Stimulated activated naive CD8-positive, alpha-beta T cell treated with anti-CD3 and anti-CD28 coated beads, Interleukin-15, amount 100 ng/mL, for 72 hours (primary cell): ENCODE measurements at places on chromosomes 1 and 21.

GRCh38 chr1:71343686-71344416 lies 263.0 kb upstream of the ZRANB2 start:
- DNase-seq = no peak

DNA sequence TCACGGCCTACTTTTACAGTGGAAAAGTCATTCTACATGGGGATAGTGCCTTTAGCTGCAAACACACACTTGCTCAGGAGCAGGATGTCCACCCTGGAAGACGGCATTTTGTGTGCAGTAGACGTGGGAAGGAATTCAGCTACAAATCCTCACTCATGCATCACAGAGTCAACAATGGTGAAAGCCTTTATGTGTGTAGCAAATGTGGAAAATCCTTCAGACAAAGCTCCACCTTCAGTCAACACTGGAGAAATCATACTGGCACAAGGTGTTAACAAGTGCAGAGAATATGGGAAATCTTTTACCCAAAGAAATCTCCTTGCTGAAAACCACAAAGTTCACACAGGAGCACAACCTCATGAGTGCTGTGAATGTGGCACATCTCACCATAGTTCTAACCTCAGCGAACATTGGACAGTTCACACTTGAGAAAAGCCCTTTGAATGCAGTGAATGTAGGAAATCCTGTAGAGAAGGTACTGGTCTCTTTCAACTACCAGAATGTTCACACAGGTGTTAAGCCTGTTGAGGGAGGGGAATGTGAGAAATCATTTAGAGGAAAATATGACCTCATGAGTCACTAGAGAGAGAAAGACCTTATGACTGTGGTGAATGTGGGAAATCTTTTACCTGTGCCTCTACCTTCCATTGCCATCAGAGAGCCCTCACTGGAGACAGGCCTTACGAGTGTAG lies 101.8 kb downstream of the PTGS2 start:
- DNase-seq = no peak

GRCh38 chr1:153959454-153959853 lies 1.0 kb upstream of the CRTC2 start:
- no peak for DNase-seq

- no peak for DNase-seq
Measured at GRCh38 chr1:25082216-25082899, 149.9 kb downstream of the SYF2 start.

DNA sequence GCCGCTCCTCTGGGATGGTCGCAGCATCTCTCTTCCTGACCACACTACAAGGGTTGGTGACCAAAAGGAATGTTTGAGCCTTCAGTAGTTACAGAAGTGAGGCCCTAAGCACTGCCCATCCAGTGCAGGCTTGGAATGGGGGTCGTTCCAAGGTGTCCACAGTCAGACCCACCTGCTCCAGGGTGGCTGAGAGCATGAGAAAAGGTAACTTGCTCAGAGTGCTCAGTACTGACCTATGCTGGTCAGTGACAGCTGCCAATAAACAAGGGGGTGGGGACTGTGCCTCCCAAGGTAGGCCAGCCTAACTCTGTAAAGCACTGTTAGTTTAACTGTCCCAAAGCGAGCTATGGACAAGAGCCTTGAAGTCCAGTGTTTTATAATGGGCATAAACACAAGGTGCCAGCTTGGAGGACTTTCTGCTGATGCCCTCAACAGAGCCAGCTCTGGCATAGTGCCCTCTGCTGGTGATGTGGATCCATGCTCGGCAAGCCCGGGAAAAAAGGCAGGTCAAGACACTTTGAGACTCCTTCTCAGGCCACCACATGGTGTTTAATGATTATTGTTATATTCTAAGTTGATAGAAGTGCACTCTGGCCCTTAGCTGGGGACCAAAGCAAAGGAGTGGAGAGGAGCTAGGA lies 78.1 kb upstream of the DNAH14 start:
- peak; percentile 62 for DNase-seq

DNA sequence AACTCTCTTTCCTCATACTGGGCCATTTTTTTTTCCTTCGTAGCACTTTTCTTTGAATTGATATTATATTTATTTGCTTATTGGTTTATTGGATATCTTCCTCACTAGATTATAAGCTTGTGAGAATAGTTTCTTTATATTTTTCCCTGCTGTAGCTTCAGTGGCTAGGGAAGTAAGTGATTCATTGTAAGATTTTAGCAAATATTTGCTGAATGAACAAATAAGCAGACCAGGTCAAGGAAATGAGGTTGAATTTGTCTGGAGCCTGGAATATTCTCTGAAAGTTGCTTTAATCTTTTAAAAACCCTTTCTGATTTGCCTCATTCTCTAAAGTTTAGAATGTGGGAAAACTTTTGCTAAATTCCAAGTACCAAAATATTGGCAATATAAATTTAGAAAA lies 80.2 kb downstream of the RABGAP1L start:
- DNase-seq = no peak

- DNase-seq = no peak
Measured at GRCh38 chr1:15329104-15329820, 80.4 kb upstream of the EFHD2 start.

GRCh38 chr21:31268090-31268489 lies 76.0 kb downstream of the TIAM1 start:
- no peak for DNase-seq

DNA sequence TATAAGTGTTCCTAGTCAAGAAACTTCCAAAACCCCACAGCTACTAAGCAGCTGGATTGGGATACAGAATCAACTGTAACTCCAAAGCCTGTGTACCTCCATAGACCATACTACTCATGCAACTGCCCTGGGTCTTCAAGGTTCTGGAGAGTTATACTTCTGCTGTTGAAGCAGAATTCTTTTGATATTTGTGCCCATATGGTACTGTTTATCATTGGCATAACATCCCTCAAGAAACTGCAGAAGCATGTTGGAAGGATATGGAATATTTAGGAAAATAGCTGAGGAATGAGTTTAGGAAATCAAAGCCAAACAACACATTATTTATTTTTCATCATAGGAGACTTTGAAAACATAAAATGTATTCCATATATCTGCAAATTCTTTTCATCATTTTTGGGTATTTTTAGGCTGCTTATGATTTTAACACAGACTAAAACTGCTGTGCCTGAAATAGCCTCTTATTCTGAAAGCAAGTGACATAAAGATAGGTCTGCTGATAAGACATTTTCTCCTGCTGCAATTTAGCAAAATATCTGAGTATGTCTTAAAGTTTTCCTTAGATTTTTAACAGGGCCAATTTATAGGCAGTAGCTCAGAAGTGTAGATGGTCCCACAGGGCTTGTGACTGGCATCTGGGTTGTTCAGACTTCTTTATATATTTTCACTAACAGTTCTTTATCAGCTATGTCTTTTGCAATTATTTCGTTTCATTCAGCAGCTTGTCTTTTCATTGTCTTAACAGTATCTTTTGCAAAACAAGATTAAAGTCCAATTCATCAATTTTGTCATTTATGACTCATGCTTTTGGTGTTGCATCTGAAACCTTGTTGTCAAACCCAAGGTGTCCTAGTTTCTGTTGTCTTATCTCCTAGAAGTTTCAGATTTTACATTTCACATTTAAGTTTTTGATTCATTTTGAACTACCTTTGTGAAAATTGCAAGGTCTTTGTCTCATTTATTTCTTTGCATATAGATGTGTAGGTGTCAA lies 41.1 kb upstream of the ZNF124 start:
- DNase-seq = no peak

- DNase-seq = no peak
Measured at GRCh38 chr1:86470859-86471258, 2.1 kb downstream of the CLCA1 start.

DNA sequence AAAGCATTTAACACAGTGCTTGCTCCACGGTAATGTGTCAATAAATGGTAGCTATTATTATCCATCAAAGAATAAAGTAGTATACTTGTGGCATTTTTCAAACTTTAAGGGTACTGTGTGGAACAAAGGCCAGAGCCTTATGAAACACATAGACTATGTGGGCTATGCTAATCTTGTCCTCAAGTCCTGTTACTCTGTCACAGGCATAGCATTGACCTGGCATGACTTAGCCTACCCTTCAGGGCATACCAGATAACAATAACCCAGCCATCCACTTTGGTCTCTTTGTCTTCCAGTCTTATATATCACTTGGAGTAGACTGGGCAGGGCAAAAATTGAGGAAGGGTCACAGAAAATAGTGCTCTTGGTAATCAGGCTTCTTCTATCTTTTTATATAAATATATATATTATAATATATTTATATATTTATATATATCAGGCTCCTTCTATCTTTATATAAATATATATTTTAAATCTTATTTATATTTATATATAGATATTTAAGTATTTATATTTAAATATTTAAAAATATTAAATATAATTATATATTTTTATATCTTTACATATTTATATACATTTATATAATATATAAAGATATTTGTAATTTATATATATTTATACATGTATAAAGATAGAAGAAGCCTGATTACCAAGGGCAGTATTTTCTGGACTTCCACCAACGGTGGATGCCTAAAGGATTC lies 66.1 kb upstream of the CNN3 start:
- DNase-seq = no peak

- no peak for DNase-seq
Measured at GRCh38 chr21:41974752-41975053, 20.9 kb upstream of the C2CD2 start.

- DNase-seq = no peak
Measured at GRCh38 chr1:59625384-59625783, 189.4 kb upstream of the HOOK1 start.

DNA sequence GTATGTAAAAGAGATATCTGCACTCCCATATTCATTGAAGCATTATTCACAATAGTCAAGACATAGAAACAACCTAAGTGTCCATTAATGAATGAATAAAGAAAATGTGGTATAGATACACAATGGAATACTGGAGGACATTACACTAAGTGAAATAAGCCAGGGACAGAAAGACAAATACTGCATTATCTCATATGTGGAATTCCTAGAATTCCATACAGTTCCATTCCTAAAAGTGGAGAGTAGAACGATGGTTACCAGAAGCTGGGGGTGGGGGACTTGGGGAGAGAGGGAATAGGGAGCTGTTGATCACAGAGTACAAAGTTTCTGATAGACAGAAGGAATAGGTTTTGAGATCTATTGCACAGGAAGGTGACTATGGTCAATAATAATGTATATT lies 7.4 kb downstream of the TMED5 start:
- no peak for DNase-seq

- DNase-seq = no peak
Measured at GRCh38 chr1:225651872-225652728, 823 bp downstream of the ENAH start.

GRCh38 chr21:46393451-46393940 lies 65.2 kb upstream of the DIP2A start:
- no peak for DNase-seq

DNA sequence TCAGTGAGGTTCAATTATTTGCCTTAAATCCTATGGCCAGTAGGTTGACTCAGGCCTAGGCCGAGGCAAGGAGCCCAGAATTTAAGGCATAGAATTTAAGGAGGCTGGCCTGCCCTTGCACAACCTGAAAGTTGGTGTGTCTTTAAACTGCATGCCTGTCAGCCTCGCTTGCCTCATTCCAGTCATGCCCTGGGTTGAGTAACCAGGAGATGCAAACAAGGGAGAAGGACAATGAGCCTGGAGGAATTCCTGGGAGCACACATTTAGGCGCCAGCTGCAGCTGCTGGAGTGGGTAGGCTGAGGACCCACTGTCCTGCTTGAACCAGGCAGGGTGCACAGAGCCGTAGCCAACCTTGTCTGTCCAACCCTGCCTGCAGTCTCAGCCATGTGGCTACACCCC lies 11.7 kb downstream of the CD2 start:
- DNase-seq = no peak

DNA sequence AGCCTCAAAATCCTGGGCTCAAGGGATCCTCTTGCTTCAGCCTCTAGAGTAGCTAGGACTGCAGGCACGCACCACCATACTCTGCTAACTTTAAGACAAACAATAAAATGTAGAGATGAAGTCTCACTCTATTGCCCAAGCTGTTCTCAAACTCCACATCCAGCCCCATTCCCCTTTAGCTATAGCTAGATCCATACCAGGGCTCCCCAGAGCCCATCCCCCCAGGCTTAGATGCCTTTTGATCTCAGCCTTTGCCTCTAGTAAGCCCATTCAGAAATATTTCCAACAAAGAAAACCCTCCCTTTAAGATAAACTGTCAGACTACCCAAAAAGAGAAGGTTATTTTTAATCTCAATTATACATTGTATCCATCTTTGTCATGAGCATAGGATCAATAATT lies 325.4 kb downstream of the CHRM3 start:
- no peak for DNase-seq

GRCh38 chr1:156498432-156499193 lies 2.0 kb downstream of the MEF2D start:
- DNase-seq = no peak

DNA sequence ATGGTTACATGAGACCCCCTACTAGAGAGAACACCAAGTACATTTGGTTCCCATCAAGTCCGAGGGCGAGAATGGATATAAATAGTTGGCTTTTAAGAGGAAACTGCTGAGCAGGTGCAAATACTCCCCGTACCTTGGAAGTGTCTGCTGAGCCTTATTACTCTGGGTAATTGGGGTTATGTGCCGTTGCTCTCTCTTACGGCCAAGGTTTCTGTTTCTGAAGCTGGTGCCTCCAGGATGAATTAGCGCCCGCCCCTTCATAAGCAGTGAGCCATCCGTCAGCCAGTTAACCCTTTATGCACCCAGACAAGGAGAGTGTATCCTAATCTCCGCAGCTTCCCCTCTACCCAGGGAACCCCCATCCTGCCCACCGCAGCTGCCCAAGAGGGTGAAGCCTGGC lies 90.4 kb upstream of the AJAP1 start:
- DNase-seq = no peak

- peak; percentile 54 for DNase-seq
Measured at GRCh38 chr1:38527373-38527966, 332.1 kb downstream of the RRAGC start.

DNA sequence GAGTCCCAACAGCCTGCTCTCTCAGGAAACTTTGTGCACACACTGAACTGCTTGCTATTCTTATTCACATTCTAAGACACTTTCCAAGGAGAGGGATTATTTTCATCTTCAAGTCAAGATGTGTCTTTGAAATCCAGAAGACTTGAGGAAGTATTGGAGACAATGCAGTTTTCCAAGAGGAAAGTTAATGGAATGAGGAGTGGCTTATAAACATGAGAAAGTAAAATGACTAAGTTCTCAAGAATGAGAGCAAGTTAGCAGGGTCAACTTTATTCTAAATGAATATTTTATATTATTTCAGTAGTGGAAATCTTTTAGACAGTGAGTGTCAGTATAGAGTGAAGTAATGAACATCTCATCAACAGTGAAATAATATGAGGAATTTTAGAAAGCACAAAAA lies 1239.3 kb downstream of the MRPL39 start:
- no peak for DNase-seq

- DNase-seq = no peak
Measured at GRCh38 chr1:210624722-210625121, 296.0 kb downstream of the HHAT start.

DNA sequence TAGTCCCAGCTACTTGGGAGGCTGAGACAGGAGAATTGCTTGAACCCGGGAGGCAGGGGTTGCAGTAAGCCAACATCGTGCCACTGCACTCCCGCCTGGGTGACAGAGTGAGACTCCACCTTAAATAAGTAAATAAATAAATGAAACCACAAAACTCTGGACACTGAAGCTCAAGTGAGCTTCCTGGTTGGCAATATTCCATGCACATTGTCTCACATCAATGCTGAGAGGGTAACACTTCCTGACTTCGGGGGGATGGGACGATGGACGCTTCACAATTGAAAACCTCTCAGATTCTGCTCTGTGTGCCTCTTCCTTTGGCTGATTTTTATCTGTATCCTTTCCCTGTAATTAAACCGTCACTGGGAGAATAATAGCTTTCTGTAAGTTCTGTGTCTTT lies 70.0 kb upstream of the ZNF644 start:
- no peak for DNase-seq

GRCh38 chr1:17569200-17570139 lies 30.0 kb downstream of the ARHGEF10L start:
- no peak for DNase-seq

- no peak for DNase-seq
Measured at GRCh38 chr1:44111861-44112260, 6.8 kb upstream of the KLF17 start.
